Pons (tissue), 1 donor: ENCODE measurements at places on chromosomes 1 and 21.
A peak's percentile ranks its signal among the peaks of the same experiment; 100 is the strongest.

GRCh38 chr1:53473463-53473862 is 14.3 kb downstream of the DMRTB1 start:
- no peak for DNase-seq

GRCh38 chr1:37358992-37359391 is 115.4 kb upstream of the ZC3H12A start:
- DNase-seq: no peak

DNA sequence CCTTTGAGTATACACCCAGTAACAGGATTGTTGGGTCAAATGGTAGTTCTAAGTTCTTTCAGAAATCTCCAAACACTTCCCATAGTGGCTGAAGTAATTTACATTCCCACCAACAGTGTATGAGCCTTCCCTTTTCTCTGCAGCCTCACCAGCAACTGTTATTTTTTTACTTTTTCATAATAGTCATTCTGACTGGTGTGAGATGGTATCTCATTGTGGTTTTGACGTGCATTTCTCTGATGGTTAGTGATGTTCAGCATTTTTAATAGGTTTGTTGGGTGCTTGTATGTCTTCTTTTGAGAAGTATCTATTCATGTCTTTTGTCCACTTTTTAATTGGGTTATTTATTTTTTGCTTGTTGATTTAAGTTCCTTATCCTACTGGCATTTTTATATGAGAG is 26.4 kb upstream of the LAMC1 start:
- DNase-seq: no peak

DNA sequence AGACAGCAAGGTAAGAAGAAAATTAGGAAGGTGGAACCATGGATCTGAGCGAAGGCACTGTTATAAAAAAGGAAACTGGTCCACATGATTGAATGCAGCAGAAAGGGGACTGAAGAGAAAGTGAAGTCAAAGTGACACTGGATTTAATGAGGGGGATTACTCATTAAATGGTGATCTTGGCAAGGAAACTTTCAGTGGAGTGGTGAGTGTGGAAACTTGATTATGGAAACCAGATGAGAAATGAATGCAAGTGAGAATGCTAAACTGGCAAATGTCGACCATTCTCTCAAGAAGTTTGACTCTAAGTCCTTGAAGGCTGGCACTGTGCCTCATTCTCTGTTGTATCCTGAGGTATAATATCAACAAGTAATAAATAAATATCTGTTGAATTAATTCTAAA is 23.3 kb downstream of the COLGALT2 start:
- DNase-seq: no peak

DNA sequence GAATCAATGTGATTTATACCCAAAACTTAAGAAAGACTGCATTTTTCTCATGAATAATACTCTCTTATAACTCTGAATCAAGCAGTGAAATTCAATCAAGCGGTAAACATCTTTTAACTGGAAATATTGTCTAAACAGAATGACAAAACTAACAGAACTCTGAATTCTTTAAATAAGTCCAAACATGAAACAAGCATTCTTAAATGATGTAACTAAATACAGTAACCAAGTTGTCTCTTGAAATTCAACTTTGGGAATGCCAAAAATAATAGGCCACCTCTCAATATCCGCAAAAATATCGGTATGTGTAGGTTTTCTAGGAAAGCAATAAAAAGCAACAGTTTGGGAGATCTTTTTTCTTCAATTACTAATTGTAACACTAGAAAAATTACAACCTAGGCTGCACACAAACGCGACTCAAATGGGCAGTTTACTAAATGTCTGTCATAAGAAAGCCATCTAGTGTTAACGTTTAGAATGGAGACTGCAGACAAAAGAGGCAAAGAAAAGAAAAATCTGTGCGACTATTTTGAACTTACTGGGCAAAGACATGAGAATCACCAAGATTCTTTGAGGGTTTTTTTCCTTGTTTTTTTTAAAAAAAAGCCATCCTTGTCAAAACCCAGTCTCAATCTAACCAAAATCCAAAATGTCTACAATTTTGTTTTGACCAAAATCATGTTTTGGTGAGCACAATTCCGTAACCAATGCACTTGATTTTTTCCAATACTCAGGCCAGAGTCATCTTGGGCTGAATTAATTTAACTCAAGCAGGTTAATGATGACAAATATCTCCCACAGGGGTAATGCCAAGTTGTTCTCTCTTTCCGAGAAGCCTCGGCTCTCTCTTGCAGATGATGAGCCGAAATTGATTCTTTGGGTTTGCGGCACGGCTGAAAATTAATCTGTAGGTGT is 1.3 kb downstream of the SIPA1L2 start:
- DNase-seq: peak; percentile 93

GRCh38 chr21:38148046-38148445 is 108.7 kb upstream of the KCNJ15 start:
- DNase-seq: no peak

DNA sequence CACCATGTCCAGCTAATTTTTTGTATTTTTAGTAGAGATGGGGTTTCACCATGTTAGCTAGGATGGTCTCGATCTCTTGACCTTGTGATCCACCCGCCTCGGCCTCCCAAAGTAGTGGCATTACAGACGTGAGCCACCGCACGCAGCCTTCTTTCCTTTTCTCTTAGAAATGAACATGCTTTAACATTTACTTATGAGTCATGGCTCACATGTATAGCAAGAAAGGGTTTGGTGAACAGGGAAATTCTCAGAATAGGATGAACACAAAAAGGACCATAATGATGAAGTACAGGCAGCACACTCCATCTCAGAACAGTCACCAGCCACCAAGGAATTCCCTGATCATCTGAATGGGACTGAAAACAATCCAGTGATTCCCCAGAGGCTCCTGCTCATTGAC is 9.4 kb upstream of the VAMP4 start:
- no peak for DNase-seq

- DNase-seq: no peak
Observed at GRCh38 chr1:25209516-25209915, 22.8 kb downstream of the SYF2 start.

GRCh38 chr1:228162286-228163006 is 3.2 kb upstream of the IBA57 start:
- no peak for DNase-seq

DNA sequence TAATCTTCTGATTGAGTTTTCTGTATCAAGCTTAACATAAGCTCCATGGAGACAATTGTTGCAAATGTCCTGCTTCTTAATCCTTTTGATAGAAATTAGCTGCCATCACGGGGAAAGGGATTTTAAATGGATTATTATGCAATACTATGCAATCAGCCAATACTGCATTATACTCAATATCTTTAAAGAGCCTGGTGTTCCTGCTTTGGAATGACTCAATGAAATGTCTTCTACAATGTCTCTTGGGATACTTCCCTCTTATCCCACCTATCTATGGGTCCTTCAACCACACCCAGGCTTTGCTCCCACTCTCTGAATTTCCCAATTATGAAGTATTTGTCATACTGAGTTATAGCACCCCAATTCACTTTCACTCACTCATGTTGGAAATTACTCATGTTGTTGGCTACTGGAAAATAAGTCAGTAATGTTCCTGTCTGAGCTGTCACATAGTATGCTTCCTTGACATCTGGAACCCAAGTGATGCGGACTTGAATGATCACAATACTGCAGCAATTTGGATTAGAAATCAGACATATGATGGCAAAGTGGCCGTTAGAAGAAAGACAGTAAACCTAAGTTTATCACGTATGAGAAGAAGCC is 85.0 kb downstream of the TPR start:
- no peak for DNase-seq

DNA sequence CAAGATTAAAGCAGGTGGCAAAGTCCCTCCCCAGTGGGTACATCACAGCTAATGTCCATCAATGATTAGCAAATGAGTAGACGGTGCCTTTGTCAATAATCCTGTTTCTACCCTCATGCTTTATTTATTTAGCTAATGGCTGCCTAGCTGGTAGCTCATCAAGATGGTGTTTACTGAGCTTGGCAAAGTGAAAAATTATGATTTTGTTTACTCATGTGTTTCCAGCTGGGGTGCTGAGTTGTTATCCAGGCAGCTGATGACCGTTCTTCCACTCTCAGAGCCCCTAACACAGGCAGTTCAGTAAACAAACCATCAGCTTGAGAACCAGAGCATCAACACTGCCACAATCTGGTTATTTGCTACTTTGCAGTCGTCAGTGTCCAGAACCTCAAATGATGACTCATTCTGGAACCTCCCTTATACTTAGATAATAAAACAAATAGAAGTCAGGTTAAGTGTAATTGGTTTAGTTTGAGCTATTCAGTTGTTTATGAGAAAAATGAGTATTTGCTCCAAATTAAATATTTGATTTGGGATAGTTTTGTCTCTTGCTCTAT is 163.9 kb downstream of the ST6GALNAC5 start:
- DNase-seq: no peak

DNA sequence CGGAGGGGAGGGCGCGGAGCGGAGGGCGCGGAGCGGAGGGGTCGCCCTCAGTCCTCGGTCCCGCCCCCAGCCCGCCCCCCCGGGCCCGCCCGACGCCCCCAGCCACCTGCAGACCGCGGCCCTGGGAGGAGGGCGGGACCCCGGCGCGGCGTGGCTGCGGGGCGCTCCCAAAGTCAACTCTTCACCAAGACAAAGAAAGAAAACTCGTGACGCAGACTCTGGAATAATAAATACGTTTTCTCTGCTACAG is 1.2 kb downstream of the HES4 start:
- no peak for DNase-seq

- peak; percentile 42 for DNase-seq
Observed at GRCh38 chr1:27296773-27297291, 25.1 kb upstream of the TMEM222 start.
